Psoas muscle (tissue), 8 donors: ENCODE measurements at places on chromosomes 1 and 21. TPM values are rescaled to one million over a fixed set of nuclear protein-coding genes. Genes with fewer than 3 reads are reported as not detected.
A peak's percentile ranks its signal among the peaks of the same experiment; 100 is the strongest.

Gene FMO4
- 0.66 TPM for total RNA-seq

Gene KCNC4
- total RNA-seq, result 5.1 TPM

Gene OLIG2
- total RNA-seq, result 0.21 TPM

Gene CDK18
- total RNA-seq, result 5.0 TPM

DNA sequence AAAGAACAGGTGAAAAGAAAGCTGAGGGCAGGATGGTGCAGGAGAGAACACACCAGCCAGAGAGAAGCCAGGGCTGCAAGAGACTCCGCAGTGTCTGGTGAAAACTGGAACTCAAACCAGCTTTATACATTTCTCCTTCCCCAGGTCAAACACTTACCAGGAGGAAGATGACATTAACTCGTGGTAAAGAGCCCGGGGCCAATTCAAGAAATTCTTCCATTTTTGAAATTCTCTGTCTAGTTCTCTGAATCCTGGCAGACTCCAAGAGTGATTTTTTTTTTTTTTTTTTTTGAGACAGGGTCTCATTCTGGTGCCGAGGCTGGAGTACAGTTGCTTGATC, 25.8 kb upstream of the SIPA1L2 start:
- DNase-seq, result no peak

DNA sequence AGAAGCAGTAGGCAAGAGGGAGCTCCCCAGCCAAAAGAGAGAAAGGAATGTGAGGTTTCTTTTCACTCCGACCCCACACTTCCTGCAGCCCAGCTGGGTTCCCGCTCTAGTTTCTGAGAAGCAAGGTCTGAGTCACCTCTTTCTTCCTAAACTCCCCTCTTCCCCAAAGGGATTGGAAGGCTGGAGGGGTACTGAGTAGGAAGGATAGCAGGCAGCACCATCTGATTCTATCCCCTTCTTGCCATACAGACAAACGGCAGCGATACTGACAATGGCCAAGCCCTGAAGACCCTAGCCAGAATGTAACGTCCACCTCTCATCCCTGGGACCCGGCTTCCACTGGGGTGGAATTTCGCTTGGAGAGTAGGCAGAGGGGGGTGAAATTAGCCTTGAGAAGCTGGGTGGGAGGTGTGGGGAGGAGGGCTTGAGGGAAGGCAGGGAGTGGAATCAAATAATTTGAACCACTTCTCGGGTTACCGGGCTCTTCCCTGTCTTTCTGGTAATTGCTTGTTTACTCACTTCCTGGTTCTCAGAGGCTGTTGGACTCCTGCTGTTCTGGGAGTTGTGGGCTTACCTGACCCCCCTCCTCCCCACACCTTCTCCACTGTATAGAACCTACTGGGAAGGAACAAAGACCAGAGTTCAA, 13.2 kb downstream of the IER5 start:
- DNase-seq, result no peak

DNA sequence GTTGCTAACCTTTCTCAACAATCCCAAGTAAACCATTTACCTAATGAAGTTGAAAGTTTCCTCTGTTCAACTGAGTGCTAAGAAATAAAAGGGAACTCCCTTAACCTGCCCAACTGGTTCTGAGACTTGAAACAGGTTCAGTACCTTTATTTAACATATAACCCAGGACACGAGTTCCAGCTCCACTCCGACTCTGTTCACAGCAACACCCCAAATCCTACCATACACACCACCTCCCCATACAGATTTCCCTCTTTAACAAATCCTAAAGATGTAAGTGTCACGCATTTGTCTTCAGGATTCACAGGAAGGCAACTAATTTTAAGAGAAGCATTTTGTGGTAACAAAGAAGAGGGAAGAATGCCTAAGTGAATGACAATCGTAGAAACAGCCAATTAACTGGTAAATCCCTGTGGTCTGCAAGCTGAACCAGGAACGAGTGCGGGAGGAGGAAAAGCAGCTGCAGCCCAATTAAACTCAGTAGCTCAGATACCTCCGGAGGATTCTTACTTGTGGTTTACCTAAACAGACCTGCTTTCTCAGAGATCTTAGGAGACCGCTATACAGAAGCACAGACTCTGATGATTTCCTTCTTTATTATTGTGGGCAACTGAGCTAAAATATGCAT, 134.5 kb upstream of the MAGI3 start:
- DNase-seq, result no peak

DNA sequence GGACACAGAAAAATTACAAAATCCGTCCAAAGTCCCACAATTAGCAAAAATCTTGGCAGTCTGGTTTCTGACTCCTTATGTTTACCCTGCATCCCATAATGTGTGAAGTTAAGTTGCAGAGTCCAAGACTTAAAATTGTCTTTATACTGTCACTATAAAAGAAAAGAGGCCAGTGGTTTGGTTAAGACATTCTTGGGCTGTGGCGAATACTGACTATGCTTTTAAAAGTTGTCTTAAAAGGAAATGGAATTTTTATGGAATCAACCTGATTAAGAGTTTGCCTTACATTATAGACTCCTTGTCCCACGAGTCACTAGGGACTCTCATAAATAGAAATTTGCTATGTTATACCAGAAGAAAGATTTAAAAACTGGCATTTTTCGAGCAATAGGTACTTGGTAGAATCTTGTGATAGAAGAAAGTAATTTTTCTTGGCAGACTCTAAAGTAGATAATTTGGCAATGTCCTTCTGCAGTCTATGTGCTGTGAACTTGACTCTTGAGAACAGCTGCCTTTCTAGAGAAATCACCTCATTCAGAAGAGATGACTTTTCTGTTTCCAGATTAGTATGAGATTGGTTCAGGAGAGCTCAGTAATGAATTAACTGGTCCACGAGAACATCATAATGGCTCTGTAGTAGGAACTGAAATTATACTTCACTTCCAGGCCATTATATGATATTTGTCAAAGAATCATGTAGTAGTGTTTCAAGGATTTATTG, 31.8 kb downstream of the NTNG1 start:
- no peak for DNase-seq

DNA sequence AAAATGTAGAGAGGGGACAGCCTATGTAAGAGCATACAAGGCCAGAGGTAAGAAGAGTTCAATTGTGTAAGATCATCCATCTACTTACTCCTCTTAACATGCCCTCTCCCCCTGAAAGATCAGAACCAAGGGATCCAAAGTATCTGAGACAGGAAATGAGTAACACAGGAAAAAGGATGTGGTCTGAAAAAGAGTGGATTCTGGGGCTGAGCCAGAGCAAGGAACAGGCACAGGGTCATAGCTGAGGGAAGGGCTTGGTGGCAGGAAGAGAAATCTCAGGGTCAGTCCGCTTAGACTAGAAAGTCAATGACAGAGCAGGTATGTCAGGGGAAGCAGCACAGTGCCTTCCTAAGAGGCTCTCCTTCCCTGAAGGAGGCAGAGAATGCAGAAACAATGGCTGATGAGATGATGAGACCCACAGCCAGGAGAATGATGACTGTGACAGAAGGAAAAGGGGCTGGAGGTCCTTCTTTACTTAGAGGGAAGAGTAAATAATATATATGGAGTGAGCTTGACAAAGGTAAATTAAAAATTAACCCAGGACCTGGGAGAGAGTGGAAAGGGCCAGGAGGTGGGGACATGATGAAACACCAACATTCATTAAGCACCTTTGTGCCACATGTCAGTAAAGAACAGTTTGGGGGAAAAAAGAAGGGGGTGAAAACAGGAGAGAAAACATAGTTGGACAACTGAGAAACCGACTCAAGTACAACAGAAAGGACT, 26.2 kb upstream of the A3GALT2 start:
- DNase-seq, result peak; percentile 71

DNA sequence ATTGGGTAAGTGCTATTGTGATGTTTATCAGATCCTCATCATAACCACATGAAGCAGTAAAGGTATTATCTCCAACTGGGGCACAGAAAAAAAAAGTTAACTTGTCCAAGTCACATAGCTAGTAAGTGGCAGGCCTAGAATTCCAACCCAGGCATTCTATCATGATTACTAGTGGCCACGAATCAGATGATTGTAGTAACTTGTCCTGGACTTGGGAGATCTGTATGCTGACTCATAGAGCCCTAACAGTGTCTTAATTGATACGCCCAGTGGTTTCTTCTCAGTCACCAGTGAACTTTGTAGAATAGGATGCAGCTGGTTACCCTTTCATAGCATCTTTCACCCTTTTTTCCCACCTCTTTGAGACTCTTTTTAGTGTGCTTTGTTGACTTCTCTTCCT, 91.1 kb upstream of the UBE2U start:
- no peak for DNase-seq

GRCh38 chr1:213446496-213446895, 395.5 kb downstream of the RPS6KC1 start:
- no peak for DNase-seq

DNA sequence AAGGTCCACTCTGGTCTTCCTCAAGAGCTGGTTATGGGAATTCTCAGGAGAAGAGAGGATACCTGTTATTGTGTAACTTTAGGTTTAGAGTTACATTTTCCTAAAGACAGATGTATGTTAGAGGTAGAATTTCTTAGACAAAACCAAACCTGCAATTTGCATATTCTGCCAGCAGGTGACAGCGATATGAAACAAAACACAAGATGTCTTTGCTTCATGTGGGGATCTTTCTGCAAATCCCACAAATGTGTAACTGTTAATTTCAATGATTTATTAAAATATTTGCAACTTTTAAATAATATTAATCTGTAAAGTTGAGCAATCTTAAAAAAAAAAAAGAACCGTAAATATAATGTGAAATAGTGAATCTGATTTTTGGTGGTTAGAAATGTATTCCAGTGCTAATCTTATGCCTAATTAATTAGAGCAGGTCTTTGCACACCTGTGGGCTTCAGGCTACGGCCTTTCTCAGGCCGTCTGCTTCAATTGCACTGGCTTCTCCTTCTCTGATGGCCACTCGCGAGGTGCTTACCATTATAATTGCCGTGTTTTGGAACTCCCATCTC, 33.4 kb downstream of the FAM78B start:
- no peak for DNase-seq

DNA sequence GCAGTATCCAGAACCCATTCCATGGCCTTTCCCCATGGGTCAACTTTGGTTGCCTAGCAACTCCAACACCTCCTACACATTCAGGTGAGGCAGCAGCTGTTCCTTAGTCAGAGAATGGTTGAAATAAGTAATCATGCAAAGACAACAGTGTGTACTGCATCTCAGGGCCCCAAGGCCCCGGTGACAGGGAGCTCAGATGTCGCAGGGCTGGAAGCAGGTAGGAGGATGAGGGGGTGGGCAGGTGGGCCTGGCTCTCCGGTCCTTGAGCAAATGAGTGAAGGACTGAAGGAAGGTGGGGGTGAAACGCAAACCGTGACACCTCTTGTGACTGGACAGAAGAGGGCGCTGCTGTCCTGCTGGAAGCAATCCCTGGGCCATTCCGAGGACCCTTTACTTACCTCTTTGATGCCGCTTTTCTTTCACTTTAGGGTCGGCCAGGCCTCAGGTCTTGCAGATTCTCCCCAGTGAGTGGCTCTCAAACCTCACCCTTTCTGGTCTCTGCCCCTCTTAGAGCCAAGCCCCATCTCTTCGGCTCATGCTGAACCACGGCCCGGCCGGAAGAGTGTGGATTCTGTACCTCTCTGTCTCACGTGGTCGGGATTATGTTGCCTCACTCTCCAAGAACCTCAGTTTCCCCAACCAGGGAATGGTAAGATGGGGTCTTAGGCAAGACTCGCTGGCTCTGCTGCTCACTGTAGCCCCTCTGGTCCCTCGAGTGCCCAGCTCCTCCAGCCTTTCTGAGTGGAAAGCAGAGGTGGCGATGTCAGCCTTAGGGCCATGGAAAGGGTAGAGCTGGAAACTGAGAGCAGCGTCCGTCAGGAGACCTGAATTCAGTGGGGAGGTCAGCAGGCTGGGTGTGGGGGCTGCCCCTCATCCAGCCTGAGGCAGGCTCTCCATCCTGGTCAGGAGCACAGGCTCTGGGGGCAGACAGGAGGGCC, 5.6 kb upstream of the KCNA10 start:
- no peak for DNase-seq

DNA sequence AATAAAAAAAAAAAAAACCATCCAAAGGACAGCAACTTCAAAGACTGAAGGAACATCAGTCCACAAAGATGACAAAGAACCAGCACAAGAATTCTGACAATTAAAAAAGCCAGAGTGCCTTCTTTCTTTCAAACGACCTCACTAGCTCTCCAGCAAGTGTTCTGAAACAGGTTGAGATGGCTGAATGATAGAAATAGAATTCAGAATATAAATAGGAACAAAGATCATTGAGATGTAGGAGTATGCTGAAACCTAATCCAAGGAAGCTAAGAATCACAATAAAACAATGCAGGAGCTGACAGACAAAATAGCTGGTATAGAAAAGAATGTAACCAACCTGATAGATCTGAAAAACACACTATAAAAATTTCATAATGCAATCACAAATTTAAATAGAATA, 218.2 kb downstream of the GIPC2 start:
- DNase-seq, result no peak

DNA sequence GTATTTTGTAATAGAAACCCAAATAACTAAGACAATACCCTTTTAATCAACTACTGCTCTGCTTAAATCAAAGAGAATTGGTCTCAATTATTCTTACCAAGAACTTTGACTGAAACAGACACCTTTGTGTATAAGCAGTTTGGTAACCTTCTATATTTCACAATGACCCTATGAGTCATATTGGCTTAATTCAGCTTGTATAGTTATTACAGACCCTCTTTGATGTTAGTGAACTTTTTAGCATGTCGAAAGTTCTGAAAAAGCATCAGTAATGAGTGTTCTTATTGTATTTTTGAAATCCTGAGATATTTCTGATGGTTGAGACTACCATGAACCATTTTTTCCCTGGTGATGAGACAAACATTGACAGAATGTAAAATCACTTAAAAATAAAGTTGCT, 43.3 kb upstream of the RABGAP1L start:
- DNase-seq, result no peak

DNA sequence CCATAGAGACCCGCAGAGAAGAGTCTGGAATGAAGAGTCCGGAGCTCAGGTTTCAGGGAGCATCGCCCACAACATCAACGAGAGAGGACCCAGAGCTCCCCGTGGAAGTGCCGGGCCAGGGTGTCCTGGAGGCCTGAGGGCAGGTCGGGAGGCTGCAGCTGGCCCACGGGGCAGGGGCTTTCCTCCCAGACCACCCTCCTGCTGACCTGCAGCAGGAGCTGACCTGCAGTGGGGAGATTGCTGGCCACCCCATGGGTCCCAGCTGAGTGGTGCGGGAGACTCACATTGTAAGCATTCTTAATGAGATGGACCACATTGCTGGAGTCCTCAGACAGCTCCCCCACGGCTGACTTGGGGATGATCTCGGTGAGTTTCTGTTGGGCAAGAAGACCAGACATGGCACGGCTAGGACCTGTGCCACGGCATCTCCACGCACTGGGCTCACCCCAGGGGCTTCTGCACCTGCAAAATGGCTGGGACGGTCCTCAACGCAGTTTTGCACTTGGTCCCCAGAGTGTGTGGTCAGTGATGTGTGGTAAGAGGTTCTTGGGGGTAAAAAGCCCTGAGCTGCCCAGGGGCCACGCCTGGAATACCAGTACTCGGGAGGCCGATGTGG, 21.3 kb upstream of the PTTG1IP start:
- DNase-seq, result no peak
